Smooth muscle cell of trachea (primary cell): ENCODE measurements at places on chromosomes 4 and X. TPM values are rescaled to one million over a fixed set of nuclear protein-coding genes. Genes with fewer than 3 reads are reported as not detected.

ODAM gene
- not detected in 2 replicates for total RNA-seq

AKAP14 gene
- not detected in 2 replicates for total RNA-seq

EFNB1 gene
- 12.7 and 25.5 TPM in 2 replicates for total RNA-seq

ARHGAP10 gene
- total RNA-seq, result 38.2 and 47.0 TPM in 2 replicates

PRKG2 gene
- total RNA-seq, result 23.3 and 41.9 TPM in 2 replicates

NALF2 gene
- total RNA-seq, result not detected in 2 replicates
